ENCODE measurements at places on chromosomes 6 and 20.

DNA sequence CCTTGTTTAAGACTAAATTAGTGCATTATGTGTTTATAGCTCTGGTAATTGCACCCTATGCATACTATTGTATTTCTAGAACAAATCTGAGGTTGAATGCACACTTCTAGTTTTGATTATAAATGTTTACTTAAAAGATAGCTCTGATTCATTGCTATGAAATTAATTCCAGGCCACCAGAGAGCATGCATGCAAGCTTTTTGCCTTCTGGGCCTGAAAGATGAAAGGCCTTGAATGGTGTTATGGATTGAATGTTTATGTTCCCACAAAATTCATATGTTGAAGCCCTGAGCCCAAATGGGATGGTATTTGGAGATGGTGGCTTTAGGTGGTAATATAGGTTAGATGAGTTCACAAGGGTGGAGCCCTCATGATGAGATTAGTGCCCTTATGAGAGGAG lies 695.0 kb upstream of the MAP3K7 start:
- DNase-seq = no peak

GRCh38 chr6:19866985-19867627 lies 29.9 kb downstream of the ID4 start:
- DNase-seq = no peak

GRCh38 chr20:21839982-21840381 lies 134.5 kb downstream of the PAX1 start:
- no peak for DNase-seq

DNA sequence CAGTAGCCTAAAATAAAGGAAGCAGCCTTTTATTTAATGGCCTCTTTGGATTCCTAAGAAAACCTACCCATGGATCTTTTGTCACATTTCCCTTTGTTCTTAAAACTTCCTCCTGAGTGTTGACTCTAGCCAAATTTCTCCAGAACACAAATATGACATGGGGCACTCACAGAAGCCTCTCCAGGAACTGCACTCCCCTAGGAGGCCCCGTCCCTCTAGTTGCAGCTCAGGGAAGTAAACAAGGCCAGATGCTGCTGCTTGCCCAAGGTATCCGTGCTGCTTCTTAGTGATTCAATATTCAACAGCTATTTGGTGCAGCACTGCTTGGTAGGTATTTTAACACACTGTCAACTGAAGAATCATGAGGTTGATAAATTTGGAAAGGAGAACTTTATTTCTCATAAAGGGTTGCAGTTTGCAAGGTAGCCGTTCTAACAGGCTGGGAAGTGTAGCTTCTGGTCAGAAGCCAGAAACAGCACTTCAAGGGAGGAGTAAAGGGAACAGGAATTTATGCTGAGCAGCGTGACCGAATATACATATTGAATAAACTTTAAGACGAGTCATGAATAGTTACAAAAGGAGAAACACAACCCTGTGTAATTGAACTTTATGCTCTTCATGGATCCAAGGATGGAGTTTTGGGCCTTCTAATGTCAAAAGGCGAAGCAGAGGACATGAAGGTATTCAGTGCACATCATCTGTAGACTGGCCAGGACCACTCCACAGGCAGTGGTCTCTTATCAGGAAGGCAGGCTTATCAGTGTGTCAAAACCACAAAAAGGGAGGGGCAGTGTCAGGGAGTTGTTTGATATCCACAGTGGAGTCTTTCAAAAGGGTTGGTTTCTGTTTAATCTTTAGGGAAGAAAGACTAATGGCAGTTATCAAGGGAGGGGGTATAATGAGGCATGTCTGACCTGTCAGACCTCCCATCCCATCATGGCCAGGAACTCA lies 63.3 kb downstream of the CD24 start:
- no peak for DNase-seq

DNA sequence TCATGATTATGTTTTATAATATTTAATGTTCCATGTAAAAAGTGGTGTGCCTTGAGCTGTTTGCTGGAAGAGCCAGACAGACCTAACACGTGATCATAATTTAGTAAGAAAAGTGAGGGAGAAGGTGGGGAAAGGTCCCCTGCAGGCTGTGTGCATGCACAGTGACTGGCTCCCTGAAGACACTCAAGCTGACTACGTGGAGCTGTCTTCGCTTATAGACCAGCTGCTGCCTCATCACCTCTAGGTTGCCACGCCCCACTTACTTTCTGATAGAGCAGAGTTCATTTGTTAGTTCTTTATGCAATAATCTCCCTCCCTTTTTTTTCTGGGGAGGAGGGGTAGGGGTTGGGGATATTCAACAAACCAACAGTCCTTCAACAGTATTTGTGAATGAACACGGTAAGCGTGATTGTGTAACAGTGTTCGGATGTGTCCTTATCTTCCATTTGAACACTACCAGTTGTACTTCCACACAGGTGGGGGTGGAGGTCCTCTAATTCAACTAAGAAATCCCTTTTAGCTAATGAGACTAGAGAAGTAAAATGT lies 157.3 kb downstream of the BACH2 start:
- no peak for DNase-seq

DNA sequence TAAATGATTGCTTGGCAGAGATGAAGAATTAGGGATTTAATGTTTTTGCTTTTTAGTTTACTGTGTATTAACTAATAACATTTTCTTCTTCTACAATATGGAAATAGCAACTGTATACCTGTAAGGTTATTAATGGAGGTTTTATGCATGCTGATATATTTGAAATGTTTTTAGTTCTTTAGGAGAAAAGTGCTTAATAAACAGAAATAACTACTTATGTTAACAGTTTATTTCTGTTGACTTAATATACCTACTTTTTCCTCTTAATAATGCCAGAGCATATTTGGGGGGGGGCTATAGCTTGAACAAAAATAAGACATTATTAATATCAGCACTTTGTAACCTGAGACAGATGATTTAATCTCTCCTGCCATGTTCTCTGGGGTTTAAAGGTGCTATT lies 33.6 kb downstream of the PLCB4 start:
- no peak for DNase-seq

DNA sequence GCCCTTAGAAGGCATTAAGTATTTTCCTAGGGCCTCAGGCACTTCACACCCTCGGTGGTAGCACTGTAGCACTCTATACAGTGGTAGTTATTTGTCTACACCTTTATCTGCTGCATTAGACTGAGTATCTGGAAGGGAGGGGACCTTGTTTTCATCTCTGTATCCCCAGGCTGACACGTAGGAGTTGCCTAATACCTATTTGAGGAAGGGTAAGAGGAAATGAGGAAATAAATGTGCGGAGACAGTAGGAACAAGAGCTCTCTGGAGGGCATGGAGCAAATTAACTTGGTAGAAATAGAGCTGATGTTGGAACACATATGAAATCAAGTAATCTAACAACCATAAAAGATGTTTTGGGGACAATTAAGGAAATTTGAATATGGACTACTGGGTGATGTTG lies 3.9 kb downstream of the CNPY3 start:
- DNase-seq = no peak

DNA sequence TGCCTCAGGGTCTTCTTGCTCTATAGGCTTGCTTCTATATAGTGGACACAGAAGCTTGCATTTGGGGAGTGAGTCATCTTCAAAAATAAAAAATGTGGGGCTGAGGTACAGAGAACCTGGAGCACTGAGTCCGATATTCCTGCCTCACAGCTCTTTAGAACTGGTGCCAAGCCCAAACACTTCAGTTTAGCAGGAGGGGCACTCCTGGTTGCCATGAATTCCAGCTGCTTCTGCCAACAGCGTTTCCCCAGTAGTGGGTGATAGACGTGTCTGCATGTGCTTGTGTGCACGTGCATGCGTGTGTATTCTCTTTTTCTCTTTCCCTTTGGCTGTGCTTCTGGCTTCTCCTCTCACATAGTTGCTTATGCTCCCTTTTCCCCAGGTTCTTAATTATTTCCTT lies 11.9 kb downstream of the DNPH1 start:
- no peak for DNase-seq
